Activated naive CD8-positive, alpha-beta T cell treated with anti-CD3 and anti-CD28 coated beads, Interleukin-2, amount 10 ng/mL, durations not matched to agents 7 days and 5 days (primary cell): ENCODE measurements at places on chromosomes 7 and 10. TPM values are rescaled to one million over a fixed set of nuclear protein-coding genes. Genes with fewer than 3 reads are reported as not detected.
A peak's percentile ranks its signal among the peaks of the same experiment; 100 is the strongest.

GRCh38 chr7:121102619-121103018 lies 114.1 kb downstream of the CPED1 start:
- no peak overlapping the region for H3K27ac ChIP-seq
- no peaks in the 10 kb centered on the region for H3K36me3 ChIP-seq
- DNase-seq: no peak
- H3K4me3 ChIP-seq: no peak overlapping the region
- no peaks in the 10 kb centered on the region for H3K4me1 ChIP-seq
- H3K27me3 ChIP-seq: peaks cover 14% of the 10 kb centered on the region

The EPHA1 gene
- 27.3 TPM for total RNA-seq

- no peak overlapping the region for H3K27ac ChIP-seq
- H3K4me3 ChIP-seq: no peak overlapping the region
- DNase-seq: no peak
- H3K27me3 ChIP-seq: peaks cover 4% of the 10 kb centered on the region
These were observed 17.2 kb upstream of the PSAP start for GRCh38 chr10:71868192-71868697.

The NUTM2D gene
- 4.1 TPM for total RNA-seq

DNA sequence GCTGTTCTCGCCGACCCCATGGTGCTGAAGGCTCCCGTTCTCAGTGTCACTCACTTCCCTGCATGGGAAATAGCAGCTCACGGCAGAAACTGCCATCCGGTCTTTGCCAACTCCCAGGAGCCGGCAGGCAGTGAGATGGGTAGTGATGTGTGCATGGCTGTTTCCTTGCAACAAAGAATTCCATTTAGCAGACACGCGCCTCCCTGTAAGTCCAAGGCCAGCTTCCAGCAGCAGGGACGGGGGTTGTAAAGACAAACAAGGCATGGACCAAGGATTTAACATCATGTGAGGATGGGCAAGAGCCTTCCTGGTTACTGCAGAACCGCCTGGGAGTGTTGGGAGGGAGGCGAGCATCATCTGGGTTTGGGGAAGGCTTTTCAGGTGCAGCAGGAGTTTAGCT lies 273.1 kb downstream of the GLRX3 start:
- no peak overlapping the region for H3K4me3 ChIP-seq
- H3K27ac ChIP-seq: no peak overlapping the region
- H3K27me3 ChIP-seq: no peaks in the 10 kb centered on the region
- DNase-seq: no peak
- no peaks in the 10 kb centered on the region for H3K4me1 ChIP-seq

GRCh38 chr10:34446049-34446448 lies 369.0 kb downstream of the PARD3 start:
- H3K4me1 ChIP-seq: no peaks in the 10 kb centered on the region
- H3K27me3 ChIP-seq: no peaks in the 10 kb centered on the region

DNA sequence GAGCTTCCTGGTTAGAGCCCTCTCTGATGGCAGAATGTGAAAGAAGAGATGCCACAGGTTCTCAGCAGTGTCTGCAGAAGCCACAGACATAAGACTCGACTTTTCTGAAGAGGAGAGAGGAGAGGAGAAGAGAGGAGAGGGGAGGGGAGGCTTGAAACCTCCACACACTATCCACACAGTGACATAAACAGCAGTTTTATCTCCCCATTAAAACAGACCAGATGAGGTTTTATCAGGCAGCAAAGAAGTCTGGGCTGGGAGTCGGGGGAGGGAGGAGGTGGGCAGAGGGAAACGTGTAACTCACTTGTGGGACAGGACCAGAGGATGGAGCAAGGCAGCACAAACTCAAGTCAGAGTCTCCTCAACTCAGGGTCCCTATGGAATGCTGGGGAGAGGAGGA lies 76.5 kb downstream of the XPNPEP1 start:
- DNase-seq: no peak
- no peaks in the 10 kb centered on the region for H3K36me3 ChIP-seq
- peaks cover 5% of the 10 kb centered on the region for H3K4me1 ChIP-seq
- H3K27me3 ChIP-seq: peaks cover 10% of the 10 kb centered on the region

GRCh38 chr7:89049043-89049442 lies 253.5 kb upstream of the TEX47 start:
- DNase-seq: no peak
- no peaks in the 10 kb centered on the region for H3K27me3 ChIP-seq
- no peaks in the 10 kb centered on the region for H3K4me1 ChIP-seq

GRCh38 chr10:71247414-71247705 lies 35.0 kb downstream of the UNC5B start:
- peaks cover 7% of the 10 kb centered on the region for H3K27me3 ChIP-seq
- H3K36me3 ChIP-seq: no peaks in the 10 kb centered on the region
- H3K4me3 ChIP-seq: no peak overlapping the region
- H3K4me1 ChIP-seq: no peaks in the 10 kb centered on the region

The INTS1 gene
- 110 TPM for total RNA-seq

DNA sequence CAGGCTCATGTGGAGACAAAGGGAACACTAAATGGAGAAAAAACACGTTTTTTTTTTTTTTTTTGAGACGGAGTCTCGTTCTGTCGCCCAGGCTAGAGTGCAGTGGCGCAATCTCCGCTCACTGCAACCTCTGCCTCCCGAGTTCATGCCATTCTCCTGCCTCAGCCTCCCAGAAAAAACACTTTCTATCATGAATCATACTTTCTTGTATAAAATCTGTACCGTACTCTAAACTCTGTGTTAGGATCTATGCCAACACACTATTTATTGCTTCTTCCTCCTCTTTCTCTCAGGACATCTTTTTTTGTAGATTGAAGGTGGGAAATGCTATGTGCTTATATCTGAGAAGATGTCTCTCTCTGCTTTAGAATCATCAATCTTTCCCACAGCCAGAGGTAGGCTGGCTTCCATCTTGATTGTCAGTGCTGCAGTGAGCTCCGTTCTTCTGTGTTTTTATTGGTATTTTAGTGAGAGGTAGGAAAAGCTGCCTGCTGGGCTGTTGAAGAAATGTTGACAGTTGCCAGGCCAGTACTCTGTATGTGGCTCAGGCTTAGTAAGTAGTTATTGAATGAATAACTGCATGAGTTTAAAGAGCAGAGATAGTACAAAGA lies 101.1 kb downstream of the GPR85 start:
- no peaks in the 10 kb centered on the region for H3K4me1 ChIP-seq
- no peak for DNase-seq
- no peak overlapping the region for H3K4me3 ChIP-seq
- H3K36me3 ChIP-seq: no peaks in the 10 kb centered on the region

- peak overlapping the region; percentile 75 for H3K27ac ChIP-seq
- peaks cover 4% of the 10 kb centered on the region for H3K27me3 ChIP-seq
- H3K4me3 ChIP-seq: peak overlapping the region; percentile 61
- H3K4me1 ChIP-seq: peaks cover 29% of the 10 kb centered on the region
These were observed 91.8 kb downstream of the CREM start for GRCh38 chr10:35218339-35218955.

DNA sequence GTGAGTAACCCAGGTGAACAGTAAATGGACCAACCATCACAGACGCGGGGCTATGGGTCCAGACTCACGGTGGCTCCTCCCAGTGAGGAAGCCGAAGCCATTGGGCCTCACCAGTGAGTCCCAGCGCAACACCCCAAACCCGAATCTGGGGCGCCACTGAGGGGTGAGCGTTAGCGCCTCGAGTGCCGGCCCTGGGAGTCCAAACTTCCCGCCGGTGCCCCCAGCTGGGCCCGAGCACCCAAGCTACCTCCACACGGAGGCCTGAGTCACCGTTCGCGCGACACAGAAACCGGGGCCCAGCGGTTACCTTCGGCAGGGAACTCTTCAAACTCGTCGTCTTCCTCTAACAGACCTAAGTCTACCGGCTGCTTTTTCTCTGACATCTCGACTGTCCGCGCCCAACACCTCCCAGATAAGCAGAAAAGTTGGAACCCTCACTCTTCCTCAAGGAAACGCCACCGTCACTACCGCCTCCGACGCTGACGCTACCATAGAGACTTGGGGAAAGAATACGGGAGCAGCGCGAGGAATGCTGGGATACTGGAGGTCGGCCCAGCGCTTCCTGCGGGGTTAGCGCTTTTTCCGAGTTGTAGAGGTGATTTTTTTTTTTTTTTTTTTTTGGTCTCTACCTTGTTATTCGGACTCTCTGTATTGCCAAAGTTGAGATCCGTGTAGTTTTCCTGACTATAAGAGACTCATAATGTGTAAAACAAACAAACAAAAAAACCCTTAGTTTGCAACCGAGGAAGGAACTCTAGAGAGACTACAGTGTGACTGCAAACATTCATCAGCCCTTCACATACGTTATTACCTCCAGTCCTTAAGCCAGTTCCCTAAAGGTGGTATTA lies at the start of gene SEM1:
Gene SEM1, minus strand, starts transcription at position 466 of the 848 bp plus-strand sequence. Its CDS starts 83 bp downstream, at position 383.
- H3K4me1 ChIP-seq: peaks cover 20% of the 10 kb centered on the region
- peak within 1 kb of the TSS; percentile 93 for H3K27ac ChIP-seq
- H3K4me3 ChIP-seq: peak within 1 kb of the TSS; percentile 99
- peak; percentile 73 for DNase-seq
- peaks cover 10% of the 10 kb centered on the region for H3K36me3 ChIP-seq

The HYAL4 gene
- total RNA-seq: not detected

The FAS gene
- total RNA-seq: 54.1 TPM

GRCh38 chr7:106071356-106071998 lies 40.6 kb downstream of the SYPL1 start:
- H3K27ac ChIP-seq: peak overlapping the region; percentile 98
- peaks cover 45% of the 10 kb centered on the region for H3K4me1 ChIP-seq
- H3K27me3 ChIP-seq: no peaks in the 10 kb centered on the region
- H3K4me3 ChIP-seq: peak overlapping the region; percentile 85
- H3K36me3 ChIP-seq: no peaks in the 10 kb centered on the region

The PDZD7 gene
- total RNA-seq: 1.4 TPM

The ACHE gene
- total RNA-seq: not detected

The PIK3CG gene
- 55.9 TPM for total RNA-seq

The FBXO24 gene
- 1.2 TPM for total RNA-seq

- no peaks in the 10 kb centered on the region for H3K4me1 ChIP-seq
- no peak overlapping the region for H3K4me3 ChIP-seq
These were observed 67.9 kb downstream of the CACNA2D1 start for GRCh38 chr7:82375713-82376112.

The ZNF425 gene
- 1.0 TPM for total RNA-seq

GRCh38 chr10:115417585-115418265 lies 324.6 kb downstream of the ATRNL1 start:
- H3K27me3 ChIP-seq: no peaks in the 10 kb centered on the region
- no peaks in the 10 kb centered on the region for H3K4me1 ChIP-seq
- DNase-seq: no peak
- H3K4me3 ChIP-seq: no peak overlapping the region
- no peaks in the 10 kb centered on the region for H3K36me3 ChIP-seq

- no peak overlapping the region for H3K4me3 ChIP-seq
- no peaks in the 10 kb centered on the region for H3K4me1 ChIP-seq
- no peaks in the 10 kb centered on the region for H3K27me3 ChIP-seq
- H3K27ac ChIP-seq: no peak overlapping the region
- no peak for DNase-seq
- no peaks in the 10 kb centered on the region for H3K36me3 ChIP-seq
These were observed 44.1 kb downstream of the HGF start for GRCh38 chr7:81725812-81726127.

The ACSM6 gene
- total RNA-seq: not detected

The TFR2 gene
- 9.1 TPM for total RNA-seq

GRCh38 chr10:13563481-13564445 lies 23.0 kb upstream of the PRPF18 start:
- no peak for DNase-seq
- no peak overlapping the region for H3K27ac ChIP-seq
- no peaks in the 10 kb centered on the region for H3K4me1 ChIP-seq
- peaks cover 7% of the 10 kb centered on the region for H3K27me3 ChIP-seq

The THSD7A gene
- total RNA-seq: not detected

The DOCK4 gene
- total RNA-seq: 1.4 TPM

DNA sequence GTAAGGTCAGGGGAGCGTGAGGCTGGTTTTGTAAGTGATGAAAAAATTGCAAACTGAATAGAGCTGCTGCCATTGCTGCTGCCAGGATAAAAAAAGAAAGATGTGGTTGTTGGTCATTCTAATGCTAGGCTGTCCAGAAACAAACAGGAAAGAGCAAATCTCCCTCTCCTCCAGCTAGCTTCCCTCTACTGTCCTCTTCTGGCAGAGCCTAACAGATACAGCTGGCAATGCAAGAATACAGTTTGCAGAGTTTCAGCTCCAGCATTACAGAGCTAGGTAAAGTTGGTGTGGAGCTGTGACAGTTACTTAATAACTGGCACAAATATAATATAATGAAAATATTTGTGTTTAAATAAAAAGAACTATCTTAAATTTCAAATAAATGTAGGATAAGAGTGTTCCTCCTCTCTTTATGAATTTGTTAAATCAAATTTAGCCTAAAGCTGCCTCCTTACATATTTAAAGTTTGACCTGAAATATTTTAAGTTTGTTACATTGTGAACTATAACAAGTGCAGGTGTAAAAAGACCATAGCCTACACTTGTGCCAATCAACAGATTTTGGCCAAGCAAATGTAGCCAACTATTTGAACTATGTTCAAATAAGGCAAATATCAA lies 407.7 kb downstream of the SH2D4B start:
- H3K4me3 ChIP-seq: no peak overlapping the region
- H3K4me1 ChIP-seq: no peaks in the 10 kb centered on the region
- no peaks in the 10 kb centered on the region for H3K36me3 ChIP-seq
- DNase-seq: no peak
- no peak overlapping the region for H3K27ac ChIP-seq

DNA sequence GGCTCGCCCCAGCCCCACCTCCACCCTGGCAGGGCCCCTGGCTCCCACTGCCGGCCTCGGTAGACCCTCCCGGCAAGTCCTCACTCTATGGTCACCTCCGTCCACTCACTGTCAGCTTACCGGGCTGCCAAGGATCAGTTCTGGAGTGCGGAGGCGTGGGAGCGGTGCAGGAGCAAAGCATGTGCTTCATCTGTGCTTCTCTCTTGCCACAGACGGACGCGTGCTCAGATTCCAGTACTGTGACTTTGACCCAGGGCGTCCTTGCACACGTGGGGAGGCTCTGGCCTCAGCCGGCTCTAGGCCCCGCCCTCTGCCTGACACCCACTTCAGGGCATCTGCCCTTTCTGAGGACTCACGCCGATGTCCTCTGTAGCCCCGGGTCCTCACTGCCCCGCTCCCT lies 547.5 kb upstream of the FOXK1 start:
- H3K27me3 ChIP-seq: no peaks in the 10 kb centered on the region
- H3K27ac ChIP-seq: no peak overlapping the region
- no peak overlapping the region for H3K4me3 ChIP-seq
- no peak for DNase-seq
- no peaks in the 10 kb centered on the region for H3K4me1 ChIP-seq
- no peaks in the 10 kb centered on the region for H3K36me3 ChIP-seq

DNA sequence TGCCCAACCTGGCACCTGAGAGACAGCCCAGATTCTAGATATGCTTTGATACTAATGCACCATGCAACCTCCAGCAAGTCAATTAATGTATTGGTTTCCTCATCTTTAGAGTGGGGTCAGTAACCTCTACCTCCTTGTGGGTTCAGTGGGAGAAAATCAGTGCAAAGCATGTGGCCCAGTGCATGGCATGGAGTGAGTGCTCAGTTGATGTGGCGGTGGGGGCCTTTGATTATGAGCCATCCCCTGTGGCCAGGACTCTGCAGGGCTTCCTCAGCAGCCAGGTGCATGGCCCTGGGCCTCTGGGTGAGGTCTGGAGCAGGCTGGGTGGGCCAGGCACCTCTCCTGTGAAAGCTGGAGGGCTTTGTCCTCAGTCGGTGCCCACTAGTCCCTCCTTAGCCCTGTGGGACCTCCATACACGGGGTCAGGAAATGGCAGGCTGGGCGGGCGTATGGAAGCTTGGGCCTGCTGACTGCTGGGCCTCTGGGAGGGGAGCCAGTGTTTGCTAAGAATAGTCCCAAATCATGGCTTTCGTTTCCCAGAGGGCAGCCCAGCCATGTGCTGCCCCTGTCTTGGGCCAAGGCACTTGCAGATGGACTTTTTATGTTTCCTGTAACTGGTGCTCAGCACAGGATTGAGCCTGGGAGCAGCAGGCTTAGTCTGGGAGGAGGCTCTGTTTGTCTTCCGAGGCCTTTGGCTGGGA lies 3.4 kb downstream of the PALD1 start:
- H3K4me1 ChIP-seq: peaks cover 32% of the 10 kb centered on the region
- H3K4me3 ChIP-seq: no peak overlapping the region
- H3K36me3 ChIP-seq: no peaks in the 10 kb centered on the region
- H3K27ac ChIP-seq: no peak overlapping the region
- H3K27me3 ChIP-seq: peaks cover 7% of the 10 kb centered on the region
- no peak for DNase-seq

The TACR2 gene
- not detected for total RNA-seq

The CABCOCO1 gene
- not detected for total RNA-seq
